ENCODE measurements at places on chromosomes 3 and 15.
A peak's percentile ranks its signal among the peaks of the same experiment; 100 is the strongest.

GRCh38 chr3:104746056-104746455 is 620.7 kb upstream of the ALCAM start:
- no peak for DNase-seq

DNA sequence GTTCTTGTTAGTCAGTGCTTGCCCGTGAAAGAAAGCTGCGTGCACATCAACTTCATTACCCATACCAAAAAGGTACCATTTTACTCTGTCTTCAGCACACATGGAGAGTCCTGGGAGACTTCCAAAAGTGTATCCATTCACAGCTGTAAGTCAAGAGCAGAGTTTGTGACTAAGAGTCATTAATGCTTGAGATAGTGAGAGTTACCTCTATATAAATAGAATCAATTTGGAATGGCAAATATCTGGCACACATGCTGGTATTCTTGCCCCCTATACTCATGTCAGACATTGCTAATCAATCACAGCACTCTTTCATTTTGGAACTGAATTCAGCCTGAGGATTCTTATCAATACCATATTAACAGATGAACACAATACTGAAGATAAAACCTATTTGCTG is 14.2 kb downstream of the CP start:
- DNase-seq: no peak

- no peak for DNase-seq
Measured at GRCh38 chr3:171389491-171389890, 70.7 kb downstream of the TNIK start.

- no peak for DNase-seq
Measured at GRCh38 chr15:58631319-58631718, 118.2 kb downstream of the ADAM10 start.

- DNase-seq: no peak
Measured at GRCh38 chr15:73682600-73683090, 1.5 kb upstream of the CD276 start.

- no peak for DNase-seq
Measured at GRCh38 chr15:72162569-72162968, 35.0 kb downstream of the GRAMD2A start.

GRCh38 chr3:129164500-129164899 is 3.6 kb upstream of the ISY1 start:
- DNase-seq: no peak

- DNase-seq: no peak
Measured at GRCh38 chr15:63369781-63370180, 11.9 kb downstream of the CA12 start.

DNA sequence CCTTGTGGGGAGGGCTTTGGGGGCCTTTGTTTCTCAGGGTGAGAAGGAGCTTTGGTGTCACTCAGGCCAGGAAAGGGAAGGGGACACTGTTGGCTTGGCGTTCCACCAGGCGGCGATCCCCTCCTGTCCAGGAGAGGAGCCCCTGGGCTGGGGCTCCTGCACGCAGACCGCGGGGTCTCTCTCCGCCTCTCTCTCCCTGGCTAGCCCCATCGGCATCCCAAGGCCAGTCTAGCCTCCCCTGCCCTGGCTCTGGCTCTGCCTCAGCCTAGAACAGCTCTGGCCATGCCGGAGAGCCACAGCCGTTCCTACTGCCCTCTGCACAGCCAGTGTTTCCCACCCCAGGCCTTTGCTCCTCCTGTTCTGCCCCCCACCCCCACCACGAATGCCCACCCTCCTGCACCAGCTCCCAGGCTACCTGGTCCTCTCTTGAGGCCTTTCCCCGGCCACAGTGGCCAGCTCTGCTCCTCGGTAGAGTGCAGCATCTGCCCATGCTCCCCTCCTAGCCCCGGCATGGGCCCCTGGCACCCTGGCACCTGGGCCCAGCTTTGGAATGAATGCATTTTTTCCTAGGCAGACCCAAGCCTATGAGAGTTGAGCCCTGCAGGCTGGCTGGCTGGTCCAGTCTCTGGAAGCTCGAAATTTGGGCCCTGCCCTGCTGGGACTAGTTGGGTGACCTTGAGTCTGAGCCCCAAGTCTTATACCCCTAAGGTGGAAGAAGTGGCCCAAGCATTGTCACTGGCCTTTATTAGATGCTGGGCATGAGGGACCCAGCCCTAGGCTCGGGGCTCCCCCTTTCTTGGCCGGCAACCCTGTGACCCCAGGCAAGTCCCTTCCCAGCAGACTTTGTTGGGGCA is 2.4 kb downstream of the PLXNA1 start:
- no peak for DNase-seq

DNA sequence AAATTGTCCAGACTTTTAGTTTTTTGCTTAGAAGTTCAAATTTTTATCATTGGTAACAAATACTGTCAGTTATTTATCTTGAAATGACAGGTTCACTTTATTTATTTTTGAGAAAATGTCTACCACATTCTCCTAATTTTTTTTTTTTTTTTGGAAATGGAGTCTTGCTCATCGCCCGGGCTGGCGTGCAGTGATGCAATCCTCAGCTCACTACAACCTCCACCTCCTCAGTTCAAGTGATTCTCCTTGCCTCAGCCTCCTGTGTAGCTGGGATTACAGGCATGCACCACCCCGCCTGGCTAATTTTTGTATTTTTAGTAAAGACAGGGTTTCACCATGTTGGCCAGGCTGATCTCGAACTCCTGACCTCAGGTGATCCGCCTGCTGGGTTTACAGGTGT is 16.1 kb upstream of the EBLN2 start:
- no peak for DNase-seq

DNA sequence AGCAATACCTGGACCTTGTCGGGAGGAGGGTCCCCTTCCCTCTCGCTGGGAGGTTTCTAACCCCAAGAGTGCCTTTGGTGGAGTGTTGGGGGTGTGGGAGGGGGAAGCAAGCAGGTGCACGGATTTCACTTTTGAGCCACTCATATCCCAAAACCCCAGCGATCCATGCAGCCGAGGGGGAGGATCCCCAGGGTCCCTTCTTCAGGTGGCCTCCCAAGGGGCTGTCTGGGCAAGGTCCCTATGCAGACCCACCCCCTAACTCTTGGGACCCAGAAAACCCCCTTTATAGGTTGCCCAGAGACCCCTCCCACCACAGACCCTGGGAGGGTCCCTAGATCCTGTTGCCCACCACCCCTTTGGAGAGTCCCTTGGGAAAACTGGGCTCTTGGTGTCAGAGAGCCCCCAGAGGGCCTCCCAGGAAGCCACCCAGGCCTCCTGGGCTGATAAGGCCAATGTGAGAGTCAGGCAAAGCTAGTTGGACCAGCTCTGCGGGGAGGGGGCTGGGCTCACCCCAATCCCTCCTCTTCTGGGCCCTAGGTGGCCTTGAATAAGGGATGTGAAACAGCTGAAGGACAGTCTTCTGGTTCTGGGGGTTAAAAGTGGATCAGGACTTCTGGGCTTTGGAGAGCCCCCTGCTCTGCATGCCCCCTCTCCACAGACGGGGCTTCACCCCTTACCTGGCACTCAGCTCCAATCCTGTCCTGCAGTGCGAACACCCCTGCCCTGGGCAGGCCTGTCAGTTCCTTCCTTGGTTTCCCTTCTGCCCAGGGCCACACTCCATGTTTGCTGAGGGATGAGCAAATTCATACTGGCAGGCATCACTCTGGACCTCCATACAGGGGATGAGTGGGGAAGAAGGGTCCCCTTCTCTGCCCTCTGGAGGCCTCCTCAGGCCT is 932 bp upstream of the PLCD1 start:
- no peak for DNase-seq

- no peak for DNase-seq
Measured at GRCh38 chr15:67187351-67187854, 67.1 kb downstream of the AAGAB start.

DNA sequence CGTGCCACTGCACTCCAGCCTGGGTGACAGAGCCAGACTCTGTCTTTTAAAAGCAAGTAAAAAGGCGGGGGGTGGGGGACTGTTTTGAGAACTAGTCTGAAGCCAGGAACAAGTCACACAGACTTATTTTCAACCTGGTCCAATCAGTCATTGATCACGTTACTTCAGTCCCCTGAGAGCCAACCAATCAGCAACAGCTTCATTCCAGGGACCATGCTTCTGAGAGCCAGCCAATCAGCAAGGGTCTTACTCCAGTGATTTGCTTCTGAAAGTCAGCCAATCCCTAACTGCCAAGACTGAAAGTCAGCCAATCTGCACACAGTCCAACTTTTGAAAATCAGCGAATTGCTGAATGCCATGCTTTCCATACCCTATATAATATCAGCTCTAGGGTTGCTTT is 48.6 kb upstream of the C15orf39 start:
- DNase-seq: peak; percentile 89

DNA sequence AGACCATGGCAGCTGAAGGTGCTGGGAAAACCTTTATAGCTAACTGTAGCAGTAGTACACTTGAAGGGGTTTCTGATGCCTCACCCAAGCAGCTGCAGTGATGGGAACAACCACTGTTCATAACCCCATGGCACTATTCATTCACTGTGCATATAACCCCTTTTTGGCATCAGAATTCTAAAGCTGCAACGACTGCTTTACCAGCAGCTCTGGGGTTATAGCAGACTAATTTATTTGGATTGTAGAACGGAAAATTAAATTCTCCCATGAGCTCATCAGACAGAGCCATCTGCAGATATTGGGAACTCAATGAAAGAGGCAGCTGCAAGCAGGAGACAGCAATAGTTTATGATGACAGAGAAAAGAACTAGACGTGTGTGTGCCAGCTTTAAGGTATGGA is 28.6 kb downstream of the TFDP2 start:
- DNase-seq: no peak

- DNase-seq: no peak
Measured at GRCh38 chr3:128112357-128112968, 11.1 kb downstream of the RUVBL1 start.

DNA sequence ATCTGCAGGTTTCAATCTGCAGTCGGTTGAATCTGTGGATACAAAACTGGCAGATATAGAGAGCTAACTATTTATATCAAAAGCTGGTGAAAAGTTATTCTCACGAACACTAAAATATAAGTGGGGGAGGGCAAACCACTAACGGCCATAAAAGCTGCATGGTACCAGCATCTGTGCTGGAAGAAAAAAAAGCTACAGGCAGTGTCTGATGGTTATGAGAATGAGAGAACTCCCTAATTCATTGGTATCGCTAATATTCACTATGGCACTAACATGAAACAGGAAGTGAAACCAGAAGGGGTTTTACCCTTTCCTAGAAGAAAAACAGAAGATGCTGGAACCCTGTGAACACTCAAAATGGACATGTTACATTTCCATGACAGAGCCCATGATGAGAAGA is 15.9 kb downstream of the CEP70 start:
- DNase-seq: no peak

DNA sequence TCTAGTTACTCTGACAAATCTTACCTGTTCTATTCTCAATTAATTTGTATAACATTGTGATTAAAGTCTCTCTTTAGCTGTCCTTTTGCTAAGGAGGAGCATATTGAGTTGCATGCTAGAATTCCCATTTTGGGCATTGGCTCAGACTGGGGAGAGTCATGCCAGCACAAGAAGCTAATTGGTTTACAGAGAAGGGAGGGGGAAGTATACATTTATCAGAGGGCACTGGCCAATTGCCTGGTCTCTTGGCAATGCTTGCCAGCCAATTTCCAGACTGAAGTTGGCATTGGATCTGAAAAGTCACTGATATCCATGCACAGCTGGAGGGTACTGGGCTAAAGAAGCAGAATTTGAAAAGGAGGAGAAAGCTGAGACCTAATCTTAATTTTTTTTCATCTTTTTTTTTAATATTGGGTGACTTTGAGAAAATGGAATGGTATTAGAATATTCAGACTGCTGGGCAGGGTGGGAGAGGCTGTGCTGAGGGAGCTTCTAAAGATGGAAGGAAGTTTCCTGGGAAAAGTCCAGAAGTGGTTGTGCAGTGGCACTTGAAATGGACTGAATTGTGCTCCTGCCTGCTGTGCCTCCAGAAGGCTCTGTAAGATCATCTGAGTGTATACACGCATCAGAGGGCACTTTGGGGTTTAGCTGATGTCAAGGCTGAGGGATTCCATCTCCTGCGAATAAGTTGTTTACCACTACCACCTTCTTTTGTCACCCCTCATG is 365.2 kb upstream of the DPH6 start:
- DNase-seq: no peak
